SHP77 treated with DMSO at 0.1 percent for 48 hours (cell line): ENCODE measurements at places on chromosomes 2 and 18.

DNA sequence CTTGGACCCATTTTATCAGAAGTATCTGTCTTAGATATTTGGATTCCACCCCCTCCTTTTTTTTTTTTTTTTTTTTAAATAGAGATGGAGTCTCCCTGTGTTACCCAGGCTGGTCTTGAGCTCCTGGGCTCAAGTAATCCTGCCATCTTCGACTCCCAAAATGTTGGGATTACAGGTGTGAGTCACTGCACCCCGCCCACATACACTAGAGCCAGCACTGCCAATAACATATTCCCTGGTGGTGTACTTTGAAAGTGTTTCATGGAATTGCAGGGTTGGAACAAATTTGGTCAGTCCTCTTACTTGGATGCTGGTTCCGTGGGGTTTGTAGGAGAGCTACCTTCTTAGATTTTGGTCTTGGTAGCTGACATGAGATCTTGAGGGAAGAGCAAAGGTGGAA lies 15.0 kb downstream of the PDCL3 start:
- no peak for DNase-seq

- DNase-seq = no peak
These were observed 63.5 kb upstream of the THOC1 start for GRCh38 chr18:331221-331821.

- peak; percentile 1 for DNase-seq
These were observed 32.0 kb downstream of the CENPO start for GRCh38 chr2:24824966-24825882.

GRCh38 chr2:8612734-8613179 lies 69.1 kb upstream of the ID2 start:
- DNase-seq = no peak

DNA sequence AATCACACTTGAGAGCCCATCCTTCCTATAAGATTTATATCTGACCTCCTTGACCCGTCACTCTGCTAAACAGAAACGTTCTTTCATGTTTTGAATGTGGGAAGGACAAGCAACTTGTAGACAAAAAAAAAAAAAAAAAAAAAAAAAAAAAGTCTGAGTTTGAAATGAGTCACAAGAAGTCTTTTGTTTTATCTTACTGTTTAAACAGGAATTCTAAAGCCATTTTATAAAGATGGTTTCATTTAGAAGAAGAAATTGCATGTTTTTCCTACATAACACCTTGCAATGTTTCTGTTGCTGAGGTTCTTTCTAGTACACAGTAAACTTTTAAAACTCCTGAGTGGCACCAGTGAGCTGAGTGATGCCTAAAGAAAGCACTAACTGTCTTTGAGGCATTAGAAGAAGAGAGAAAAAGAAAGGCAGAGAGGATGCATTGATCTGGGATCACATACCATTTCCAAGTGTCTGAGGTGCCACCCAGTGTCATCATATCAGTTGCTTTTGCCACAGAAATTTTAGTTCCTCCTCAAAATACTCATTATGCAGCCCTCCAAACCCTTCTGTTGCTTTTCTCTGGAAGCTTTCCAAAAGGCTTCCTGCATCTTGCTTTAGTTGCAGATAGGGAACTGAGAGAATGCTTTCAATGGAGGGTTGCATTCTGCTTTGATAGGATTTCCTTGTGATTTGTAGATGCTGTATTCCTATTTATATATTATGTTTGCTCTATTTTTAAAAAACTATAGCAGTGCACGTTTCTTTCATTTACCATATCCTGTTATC lies 69.1 kb downstream of the ACVR2A start:
- no peak for DNase-seq

DNA sequence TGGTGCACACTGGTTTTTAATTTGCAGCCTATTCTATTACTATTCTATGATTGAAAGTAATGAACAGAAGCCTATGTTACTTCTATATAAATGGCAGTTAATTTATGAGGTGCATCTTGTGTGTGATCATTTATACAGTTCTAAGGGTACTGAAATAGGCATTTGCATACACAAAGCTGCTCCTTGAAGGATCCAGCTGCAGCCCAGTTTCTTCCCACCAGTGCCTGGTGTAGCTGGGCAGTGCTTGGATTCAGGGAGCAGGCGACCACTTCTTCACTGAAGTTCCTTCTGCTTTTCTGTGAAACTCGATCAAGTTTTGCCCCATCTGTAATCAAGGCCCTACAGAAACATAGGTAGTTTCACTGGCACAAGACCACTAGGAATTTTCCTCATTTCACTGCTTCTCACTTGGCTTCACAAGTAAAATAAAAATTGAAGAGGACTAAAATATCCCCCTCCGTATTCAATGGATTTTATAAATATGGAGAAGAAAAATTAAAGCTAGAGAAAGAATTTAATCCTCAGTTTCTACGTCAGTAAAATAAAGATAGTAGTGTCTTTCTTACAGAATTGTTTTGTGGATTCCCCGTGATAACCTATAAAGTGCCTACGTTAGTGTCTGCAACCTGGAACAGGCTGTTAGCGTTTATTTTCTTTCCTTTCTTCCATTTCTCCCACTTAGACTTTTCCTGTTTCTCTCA lies 1.7 kb upstream of the LPIN2 start:
- no peak for DNase-seq

DNA sequence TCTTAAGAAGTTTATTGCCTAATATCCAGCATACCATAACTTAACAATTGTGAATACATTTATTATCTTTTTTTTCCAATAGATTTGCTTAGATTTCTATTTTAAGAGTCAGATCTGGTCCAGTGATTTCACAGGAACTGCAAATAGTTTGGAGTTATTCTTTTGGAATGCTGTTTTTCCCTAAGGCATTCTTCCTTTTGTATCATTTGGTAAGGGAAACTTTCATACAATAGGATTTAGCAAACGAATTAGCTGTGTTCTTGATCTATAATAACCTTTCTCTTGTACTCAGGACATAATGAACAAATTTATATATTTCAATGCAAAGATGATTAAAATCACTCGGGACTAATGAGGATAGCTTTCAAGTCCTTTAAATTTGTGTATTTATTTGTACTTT lies 201.6 kb downstream of the ERBB4 start:
- DNase-seq = no peak

DNA sequence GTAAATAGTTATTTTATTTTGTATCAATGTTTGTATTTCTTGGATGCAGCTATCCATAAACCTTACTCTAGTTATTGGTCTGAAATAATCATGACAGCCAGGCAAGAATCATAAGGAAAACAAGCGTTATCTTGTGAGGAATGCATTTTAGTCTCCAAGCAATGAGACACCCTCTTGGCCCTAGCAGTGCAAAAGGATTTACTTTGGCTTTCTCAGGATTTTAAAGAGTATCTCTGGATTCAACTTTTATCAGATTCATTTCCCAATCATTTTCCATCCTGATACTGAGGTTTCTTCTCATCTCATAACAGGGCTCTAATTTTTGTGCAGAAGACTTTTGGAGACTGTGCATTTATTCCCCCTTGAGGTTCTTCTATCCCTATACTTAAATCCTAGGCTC lies 480.8 kb downstream of the TMX3 start:
- no peak for DNase-seq

DNA sequence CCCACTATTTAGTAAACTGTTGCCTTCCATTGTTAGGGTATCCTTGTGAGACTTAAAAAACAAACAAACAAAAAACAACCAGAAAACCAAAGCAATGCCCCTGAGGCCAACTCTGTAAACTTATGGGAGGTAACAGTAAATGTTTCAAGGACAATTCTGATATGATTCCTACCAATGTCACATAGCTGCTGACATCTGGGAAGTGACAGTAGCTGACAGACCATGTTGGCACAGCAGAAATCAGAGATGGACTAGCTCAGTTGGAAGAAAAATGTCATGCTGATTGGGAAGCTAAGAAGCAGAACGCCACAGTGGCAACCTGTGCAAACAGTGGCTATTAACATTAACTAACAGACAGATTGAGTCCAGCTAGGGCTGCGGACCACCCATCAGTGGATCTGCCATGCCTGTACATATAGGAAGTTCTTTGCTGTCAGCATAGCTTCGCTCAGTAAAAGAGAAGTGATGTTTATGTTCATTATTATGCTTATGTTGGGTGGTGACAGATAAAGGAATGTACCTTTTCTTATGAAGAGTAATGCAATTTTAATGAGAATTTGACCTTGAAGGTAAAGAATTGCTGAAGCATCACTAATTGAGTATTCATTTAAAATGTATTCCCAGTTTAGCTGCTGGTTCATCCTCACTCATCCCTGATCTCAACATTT lies 180.6 kb downstream of the PARD3B start:
- no peak for DNase-seq

- DNase-seq = no peak
These were observed 51.7 kb downstream of the ARMC9 start for GRCh38 chr2:231250146-231250545.

GRCh38 chr2:130826821-130827501 lies 9.8 kb upstream of the ARHGEF4 start:
- DNase-seq = no peak

- DNase-seq = no peak
These were observed 47.8 kb upstream of the SLC4A10 start for GRCh38 chr2:161576421-161576820.

DNA sequence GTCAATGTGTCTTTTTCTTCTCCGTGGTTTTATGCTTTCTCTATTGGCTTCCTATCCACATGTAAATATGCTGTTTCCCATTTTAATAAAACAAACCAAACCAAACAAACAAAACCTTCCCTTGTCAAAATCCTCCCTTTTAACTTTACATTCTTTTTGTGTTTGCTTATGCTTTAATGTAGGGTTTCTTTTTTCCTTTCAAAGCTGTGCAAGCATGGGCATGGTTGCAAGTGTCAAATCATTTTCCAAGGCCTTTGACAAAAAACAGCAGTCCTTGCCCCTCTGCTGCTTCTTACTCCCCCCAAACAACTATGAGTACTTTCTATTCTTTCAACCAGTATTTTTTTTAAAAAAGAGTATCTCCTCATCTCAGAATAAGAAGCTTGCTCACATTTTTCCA lies 66.0 kb upstream of the ACYP2 start:
- no peak for DNase-seq

- DNase-seq = no peak
These were observed 440.5 kb downstream of the NBAS start for GRCh38 chr2:15120631-15121030.

DNA sequence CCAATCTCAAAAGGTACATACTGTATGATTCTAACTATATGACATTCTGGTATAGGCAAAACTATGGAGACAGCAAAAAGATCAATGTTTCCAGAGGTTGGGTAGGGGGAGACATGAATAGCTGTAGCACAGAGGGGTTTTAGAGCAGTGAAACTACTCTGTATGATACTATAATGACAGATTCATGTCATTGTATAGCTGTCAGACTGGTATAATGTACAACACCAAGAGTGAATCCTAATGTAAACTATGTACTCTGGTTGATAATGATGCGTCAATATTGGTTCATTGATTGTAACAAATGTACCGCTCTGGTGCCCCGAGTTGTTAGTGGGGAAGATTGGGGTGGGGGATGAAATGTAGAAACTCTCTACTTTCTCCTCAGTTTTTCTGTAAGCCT lies 172.4 kb upstream of the SPOPL start:
- DNase-seq = no peak

GRCh38 chr2:10775831-10776230 lies 36.8 kb downstream of the PDIA6 start:
- no peak for DNase-seq

- DNase-seq = no peak
These were observed 2.8 kb downstream of the MFSD2B start for GRCh38 chr2:24012521-24013188.

- no peak for DNase-seq
These were observed 96.8 kb downstream of the ADD2 start for GRCh38 chr2:70671092-70671675.

GRCh38 chr2:128313091-128313836 lies 5.4 kb downstream of the HS6ST1 start:
- no peak for DNase-seq

DNA sequence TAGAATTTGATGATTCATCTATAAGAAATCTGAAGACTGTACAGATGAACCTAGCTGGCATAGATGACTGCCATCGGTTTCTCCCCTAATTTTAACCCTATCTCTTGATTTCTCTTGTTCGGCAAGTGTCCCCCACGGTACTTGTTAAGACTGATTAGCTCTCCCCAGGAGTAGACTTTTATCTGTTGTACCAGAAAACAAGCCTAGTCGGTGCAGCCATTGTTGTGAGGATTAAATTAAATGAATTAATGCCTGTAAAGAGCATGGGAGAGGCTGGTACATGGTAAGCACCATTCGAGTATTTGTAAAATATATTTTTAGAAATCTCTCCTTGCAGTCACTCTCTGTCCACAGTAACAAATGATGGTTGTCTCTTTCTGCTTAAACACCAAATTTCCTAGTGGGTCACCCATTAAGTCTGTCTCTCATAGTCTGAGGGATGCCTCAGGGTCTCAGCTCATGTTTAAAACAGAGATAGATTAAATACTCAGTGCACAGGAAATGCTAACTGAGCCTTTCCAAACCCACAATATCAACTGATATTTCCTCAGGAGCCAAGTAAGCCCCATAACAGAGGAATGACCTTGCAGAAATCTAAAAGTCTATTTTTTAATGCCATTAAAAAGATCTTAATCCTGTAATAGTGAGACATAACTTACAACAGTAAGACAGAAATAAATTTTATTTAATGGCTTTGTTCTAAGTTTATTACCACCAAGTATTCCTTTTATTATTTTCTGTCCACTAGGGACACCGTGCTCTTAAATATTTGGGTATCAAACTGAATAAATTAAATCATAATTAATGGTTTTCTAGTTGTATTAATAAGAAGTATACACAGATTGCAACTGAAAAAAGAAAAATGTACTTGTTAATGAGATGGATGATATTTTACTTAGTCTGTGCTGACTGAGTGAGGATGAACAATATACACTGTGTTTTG lies 2.9 kb upstream of the B4GALT6 start:
- DNase-seq = no peak

- no peak for DNase-seq
These were observed 32.1 kb downstream of the CRACDL start for GRCh38 chr2:98903767-98904485.

DNA sequence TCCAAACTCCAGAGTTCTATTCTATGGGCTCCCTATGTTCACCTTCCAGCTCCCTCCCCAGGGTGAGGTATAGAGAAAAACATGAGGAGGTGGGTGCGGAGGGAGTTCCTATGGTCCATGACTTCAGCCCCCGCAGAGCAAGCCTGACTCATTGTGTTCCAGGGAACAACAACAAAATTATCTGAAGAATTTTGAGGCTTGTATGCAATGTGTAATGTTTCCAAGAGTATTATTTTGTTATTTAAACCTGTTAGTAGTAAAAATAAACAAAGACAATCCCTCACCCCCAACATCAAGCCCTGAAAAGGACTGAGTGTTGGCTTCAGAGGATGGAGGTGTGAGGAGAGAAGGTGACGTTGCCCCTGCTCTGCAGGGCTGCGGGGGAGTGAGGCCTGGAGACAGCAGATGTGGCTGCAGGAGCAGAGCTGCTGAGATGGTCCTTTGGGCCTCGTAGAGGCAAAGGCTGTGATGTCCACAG lies 29.0 kb downstream of the LAMA3 start:
- DNase-seq = no peak

- no peak for DNase-seq
These were observed 261.0 kb upstream of the CXCR4 start for GRCh38 chr2:136378712-136379595.

GRCh38 chr18:74387383-74387782 lies 69.7 kb downstream of the DIPK1C start:
- DNase-seq = no peak
